Activated naive CD4-positive, alpha-beta T cell treated with Interleukin-2 at 50 U/mL for 16 hours (primary cell): ENCODE measurements at places on chromosomes 2 and 18.

DNA sequence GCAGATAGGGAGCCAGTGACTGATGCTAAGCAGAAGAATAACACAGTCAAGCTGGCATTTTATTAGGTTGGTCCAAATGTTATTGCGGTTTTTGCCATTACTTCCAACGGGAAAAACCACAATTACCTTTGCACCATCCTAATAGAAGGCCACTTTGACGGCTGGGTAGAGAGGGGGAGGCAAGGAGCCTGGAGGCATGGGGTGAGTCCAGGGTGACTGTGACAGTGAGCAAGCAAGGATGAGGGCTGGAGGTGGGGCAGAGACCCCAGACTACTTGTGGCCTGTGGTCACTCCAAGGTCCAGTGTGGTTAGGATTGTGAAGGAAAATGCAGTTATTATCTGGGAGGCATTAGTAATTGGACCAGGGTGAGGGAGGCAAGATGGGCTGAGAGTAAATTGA lies 389.5 kb downstream of the CLIP4 start:
- DNase-seq, result no peak

- DNase-seq, result no peak
Observed at GRCh38 chr2:41182961-41183360, 731.1 kb upstream of the SLC8A1 start.

DNA sequence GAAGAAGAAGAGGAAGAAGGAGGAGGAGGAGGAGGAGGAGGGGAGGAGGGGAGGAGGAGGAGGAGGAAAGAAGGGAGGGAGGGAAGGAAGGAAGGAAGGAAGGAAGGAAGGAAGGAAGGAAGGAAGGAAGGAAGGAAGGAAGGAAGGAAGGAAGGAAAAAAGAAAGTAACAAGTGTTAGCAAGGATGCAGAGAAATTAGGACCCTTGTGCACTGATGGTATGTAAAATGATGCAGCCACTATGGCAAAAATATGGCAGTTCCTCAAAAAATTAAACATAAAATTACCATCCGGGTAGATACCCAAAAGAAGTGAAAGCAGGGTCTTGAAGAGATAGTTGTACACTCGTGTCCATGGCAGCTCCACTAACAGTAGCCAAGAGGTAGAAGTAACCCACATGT lies 67.4 kb downstream of the DYM start:
- no peak for DNase-seq

DNA sequence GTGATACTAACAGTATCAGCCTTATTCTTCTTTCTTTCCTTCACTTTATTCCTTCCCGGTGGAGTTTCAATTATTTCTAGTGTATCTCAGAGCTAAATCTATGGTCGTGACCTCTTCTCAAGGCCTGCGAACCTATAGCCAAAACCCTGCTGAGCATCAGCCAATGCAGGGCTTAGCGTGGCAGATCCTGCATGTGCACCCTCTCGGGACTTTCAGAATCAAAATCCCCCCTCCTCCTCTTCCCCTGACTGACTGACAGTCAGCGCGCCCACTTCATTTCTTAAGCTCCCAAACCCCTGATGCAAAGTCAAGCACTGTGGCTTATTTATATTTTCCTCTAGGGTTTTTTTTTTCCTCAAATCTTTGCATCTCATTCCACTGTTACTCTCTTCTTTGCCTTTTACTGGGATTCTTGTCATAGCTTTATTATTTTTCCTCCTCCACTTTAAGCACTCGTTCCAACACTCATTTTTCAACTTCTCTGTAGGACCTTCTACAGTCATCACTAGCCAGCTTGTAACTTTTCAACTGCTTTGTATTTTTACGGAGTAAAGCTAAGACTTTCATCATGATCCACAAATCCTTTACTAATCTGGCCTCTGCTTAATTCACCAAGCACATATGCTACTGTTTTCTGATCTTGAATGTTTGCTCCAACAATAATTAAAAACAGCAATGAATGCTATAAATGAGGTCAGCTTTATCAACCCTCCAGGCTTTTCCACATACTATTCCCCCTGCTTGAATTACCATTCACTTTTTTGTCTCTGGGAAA lies 896.5 kb upstream of the PIK3C3 start:
- no peak for DNase-seq

- no peak for DNase-seq
Observed at GRCh38 chr2:127089478-127090235, 17.3 kb downstream of the BIN1 start.

- no peak for DNase-seq
Observed at GRCh38 chr2:127330753-127331152, 36.8 kb upstream of the ERCC3 start.
